ENCODE measurements at places on chromosomes 7 and 10. TPM values are rescaled to one million over a fixed set of nuclear protein-coding genes. Genes with fewer than 3 reads are reported as not detected.

DNA sequence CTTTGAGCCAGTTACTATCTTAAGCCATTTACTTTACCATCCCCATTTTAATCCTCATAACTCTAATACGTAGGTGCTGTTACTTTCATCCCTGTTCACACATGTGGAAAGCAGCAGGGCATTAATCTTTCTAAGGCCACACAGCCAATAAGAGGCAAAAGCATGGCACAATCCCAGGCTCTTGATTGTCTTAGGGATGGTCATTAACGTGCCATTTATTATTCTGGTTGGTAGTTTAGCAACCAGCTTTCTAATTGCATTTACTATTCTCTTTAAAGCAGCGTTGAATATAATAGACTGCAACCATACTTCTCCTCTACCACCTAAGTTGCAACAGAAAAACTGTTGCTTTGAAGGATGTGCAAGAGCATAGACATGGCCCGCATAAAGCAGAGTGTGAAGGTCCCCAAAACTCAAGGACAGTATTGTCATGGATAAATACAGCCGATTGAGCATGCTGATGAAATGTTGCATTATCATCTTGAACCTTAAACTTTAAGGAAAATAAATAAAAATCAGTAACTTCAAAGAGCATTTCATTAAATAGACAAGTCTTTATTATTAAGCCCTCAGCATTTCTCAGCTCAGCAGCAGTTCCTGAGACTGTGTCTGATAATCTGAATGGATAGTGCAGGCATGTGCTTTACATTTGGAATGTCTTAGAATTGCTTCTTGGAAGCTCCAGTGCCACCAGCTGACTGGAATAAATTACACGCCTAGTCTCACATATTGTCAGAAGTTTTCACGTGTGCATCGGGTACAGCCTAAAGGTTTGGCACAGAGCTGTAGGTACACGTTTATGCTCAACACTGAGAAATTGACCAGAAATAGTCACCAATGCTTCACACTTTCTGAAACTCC lies 467.1 kb downstream of the SDK1 start:
- DNase-seq: no peak

DNA sequence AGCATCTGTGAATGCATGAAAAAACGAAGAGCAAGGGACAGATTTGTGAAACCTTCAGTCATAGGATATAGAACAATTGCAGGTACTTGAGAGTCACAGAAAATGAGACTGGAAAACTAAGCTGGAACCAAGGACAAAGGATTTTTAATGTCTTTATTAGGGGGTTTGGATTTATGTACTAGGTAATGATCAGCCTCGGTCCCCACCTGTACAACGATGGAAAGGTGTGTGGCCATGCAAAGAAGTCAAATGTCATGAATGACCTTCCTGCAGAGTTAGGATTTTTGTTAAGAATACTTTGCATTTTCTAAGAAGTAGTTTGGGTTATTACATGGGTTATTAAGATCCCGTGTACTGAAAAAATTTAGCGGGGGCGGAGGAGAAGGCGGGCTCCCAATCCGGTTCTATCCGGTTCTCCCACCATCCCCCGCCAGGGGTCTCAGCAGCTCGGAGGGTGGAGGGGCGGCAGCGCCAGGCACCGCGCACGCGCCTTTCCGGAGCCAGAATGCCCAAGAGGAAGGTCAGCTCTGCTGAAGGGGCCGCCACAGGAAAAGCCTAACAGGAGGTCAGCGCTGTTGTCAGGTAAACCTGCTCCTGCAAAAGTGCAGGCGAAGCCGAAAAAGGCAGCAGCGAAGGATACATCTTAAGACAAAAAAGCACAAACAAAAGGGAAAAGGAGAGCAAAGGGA lies 327.5 kb upstream of the PLXDC2 start:
- no peak for DNase-seq

Gene LIPF
- not detected for polyA plus RNA-seq

DNA sequence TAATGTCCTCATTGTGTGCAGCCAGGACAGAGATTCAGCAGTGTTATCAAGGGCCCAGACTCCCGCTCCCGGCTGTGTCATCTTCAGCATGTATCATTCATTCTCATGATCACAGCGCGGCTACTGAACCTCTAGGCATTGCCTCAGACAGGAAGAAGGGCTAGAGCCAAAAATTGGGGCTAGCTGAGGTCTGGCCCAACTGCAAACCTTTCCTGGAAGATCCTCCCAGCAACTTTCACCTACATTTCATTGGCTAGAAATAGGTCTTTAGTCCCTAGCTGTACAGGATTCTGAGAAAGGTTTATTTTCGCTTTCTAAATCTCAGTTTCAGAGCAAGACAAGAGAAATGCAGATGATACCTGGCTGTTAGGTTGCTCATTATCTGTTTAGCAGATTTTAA lies 81.9 kb downstream of the CREM start:
- no peak for DNase-seq

Gene STRIP2
- 0.44 TPM for polyA plus RNA-seq

GRCh38 chr10:21694631-21695030 lies 160.6 kb downstream of the MLLT10 start:
- no peak for DNase-seq

- no peak for DNase-seq
These were observed 10.1 kb upstream of the ADRB1 start for GRCh38 chr10:114033566-114033965.

Gene GPR26
- polyA plus RNA-seq: not detected

- no peak for DNase-seq
These were observed 154.4 kb downstream of the PRKAG2 start for GRCh38 chr7:151722533-151722932.

- no peak for DNase-seq
These were observed 315.3 kb downstream of the FGFR2 start for GRCh38 chr10:121282797-121283515.

Gene CCDC172
- polyA plus RNA-seq: not detected

GRCh38 chr10:24277771-24278170 lies 68.8 kb downstream of the KIAA1217 start:
- no peak for DNase-seq

GRCh38 chr10:112769611-112770370 lies 180.3 kb upstream of the TCF7L2 start:
- no peak for DNase-seq

- DNase-seq: no peak
These were observed 59.6 kb upstream of the GNA12 start for GRCh38 chr7:2903682-2904162.

DNA sequence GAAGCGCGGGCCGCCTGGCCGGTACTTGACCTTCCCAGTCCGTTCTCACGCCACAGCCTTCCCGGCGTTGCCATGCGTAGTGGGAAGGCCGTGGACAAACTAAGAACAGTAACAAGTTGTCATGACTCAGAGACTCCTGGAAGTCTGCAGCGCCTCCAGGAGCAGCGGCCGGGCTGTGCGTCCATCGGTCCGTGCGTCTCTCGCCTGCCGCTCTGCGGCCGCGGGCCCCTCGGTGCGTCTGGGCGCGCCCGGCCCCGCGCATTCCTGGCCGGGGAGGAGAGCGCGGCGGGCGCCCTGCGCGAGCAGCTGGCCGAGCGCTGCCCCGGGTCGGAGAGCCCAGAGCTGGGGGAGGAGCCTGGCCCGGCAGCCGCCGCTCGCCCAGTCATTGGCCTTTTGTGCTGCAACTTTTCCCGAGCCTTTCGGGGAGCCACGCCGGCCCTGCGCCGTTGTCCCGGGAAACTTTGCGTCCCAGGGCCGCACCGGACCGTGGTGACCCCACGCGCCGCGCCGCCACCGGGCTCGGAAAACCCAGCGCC lies 123.7 kb downstream of the TACC2 start:
- DNase-seq: peak; percentile 59

DNA sequence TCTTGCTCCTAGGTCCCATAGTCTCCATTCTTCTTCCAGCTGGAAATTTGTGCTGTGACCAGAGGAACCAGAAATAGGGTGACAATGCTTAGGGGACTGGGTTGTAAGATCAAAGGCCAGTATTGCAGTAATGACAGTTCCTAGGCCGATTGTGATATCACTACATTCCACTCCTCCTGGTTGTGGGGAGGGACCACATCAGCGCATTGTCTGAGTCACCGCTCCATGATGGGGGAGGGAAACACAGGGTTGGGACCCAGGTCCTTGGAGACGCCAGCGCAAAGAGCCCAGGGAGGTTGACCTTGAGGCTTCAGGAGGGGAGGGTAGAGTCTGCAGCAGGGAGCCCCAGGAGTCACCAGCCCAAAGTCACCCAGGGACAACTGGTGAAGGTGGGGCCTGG lies 20.8 kb upstream of the GGCT start:
- DNase-seq: no peak

GRCh38 chr7:43645699-43646226 lies 62.9 kb downstream of the STK17A start:
- DNase-seq: no peak

- DNase-seq: no peak
These were observed 23.0 kb upstream of the CDK13 start for GRCh38 chr7:39927018-39927417.

Gene MYH16
- polyA plus RNA-seq: not detected

GRCh38 chr7:40356312-40356711 lies 221.5 kb downstream of the SUGCT start:
- DNase-seq: no peak

- no peak for DNase-seq
These were observed 82.0 kb downstream of the FGFR2 start for GRCh38 chr10:121516093-121516865.

Gene NCF1
- polyA plus RNA-seq: 3.3 TPM

- no peak for DNase-seq
These were observed 156.3 kb downstream of the SLC16A9 start for GRCh38 chr10:59553162-59553900.

DNA sequence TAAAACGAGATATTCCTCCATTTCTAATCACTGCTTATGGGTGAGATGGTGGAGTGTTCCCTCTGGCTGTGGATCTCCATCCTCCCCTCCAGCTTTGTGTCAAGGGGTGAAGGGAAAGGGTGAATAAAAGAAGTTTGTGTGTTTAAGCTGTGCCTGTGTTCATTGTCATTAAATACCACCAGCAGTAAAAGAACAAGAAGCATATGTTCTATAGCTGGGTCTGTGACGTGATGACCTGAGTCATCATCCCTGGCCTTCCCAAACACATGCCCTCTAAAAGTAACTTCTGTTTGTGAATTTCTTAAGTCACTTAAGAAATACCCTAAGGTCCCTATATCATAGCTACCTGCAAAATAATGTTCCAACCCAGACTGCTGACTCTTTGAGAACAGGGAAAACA lies 104.9 kb downstream of the PPP1R17 start:
- DNase-seq: no peak

Gene CALML5
- not detected for polyA plus RNA-seq

- DNase-seq: no peak
These were observed 38.6 kb upstream of the TRIM8 start for GRCh38 chr10:102605712-102606111.

Gene FAM25C
- polyA plus RNA-seq: not detected

DNA sequence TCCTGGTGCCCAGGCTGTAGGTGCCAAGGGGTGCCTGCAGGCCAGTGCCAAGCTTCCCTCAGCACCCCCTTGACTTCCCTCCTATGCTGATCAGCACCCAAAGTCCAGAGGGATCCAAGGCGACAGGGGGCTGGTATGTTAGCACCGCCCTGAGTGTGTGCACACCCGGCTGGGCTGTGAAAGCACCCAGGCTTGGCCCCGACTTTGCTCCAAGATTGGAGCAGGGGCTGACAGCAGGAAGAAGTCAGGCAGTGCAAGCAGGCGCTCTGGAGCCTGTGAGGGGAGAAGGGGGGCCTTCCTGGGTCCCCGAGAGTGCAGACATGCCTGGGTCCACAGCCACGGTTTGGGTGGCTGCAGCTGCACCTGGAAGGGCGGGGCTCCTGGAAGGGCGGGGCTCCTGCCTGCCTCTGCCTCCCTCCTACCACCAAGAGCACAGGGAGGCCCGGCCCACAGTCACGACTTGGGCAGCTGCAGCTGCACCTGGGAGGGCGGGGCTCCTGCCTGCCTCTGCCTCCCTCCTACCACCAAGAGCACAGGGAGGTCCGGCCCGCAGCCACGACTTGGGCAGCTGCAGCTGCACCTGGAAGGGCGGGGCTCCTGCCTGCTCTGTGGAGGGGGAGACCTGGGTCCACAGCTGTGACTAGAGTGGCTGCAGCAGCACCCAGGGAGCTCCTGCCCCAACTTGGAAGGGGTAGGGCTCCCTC lies 30.2 kb upstream of the ZMYND11 start:
- no peak for DNase-seq

Gene ABCB4
- 0.53 TPM for polyA plus RNA-seq

- no peak for DNase-seq
These were observed 18.5 kb upstream of the FAM133B start for GRCh38 chr7:92608380-92609322.

Gene SEMA3D
- 3.8 TPM for polyA plus RNA-seq

GRCh38 chr7:98641646-98642500 lies 24.8 kb downstream of the NPTX2 start:
- DNase-seq: no peak

DNA sequence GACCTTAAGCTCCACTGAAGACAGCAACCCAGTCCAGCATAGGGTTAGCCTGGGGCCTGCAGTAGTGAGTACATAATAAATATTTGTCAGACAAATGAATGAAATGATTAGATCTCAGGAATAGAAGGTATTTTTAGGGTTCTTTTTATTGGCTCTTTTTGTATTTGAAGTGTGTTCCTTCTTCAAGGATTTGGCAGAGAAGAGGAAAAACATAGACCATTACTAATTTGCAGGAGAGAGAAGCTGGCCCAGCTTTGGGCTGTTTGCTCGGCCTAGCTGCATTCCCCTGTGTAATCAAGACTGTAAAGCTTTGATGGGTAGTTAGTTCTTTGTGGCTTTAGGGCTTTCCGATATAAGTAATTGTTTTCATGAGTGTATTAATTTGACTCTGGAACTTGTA lies 64.2 kb downstream of the CNNM2 start:
- DNase-seq: no peak

- DNase-seq: no peak
These were observed 170.8 kb downstream of the VPS50 start for GRCh38 chr7:93402944-93403343.

GRCh38 chr10:71262027-71262426 lies 49.7 kb downstream of the UNC5B start:
- no peak for DNase-seq

- no peak for DNase-seq
These were observed 48.4 kb downstream of the GATA3 start for GRCh38 chr10:8102708-8103401.
